ENCODE measurements at places on chromosomes 3 and 15. TPM values are rescaled to one million over a fixed set of nuclear protein-coding genes. Genes with fewer than 3 reads are reported as not detected.
A peak's percentile ranks its signal among the peaks of the same experiment; 100 is the strongest.

The PRR20G gene
- total RNA-seq = not detected

The FBLN2 gene
- 117 TPM for total RNA-seq

The C3orf85 gene
- not detected for total RNA-seq

The SERPINI2 gene
- 0.49 TPM for total RNA-seq

GRCh38 chr3:46878781-46879436 is 1.4 kb downstream of the PTH1R start:
- H3K27ac ChIP-seq = no peak overlapping the region
- no peak for DNase-seq
- no peaks in the 10 kb centered on the region for H3K27me3 ChIP-seq

- H3K4me3 ChIP-seq = no peak overlapping the region
- H3K4me1 ChIP-seq = no peaks in the 10 kb centered on the region
- DNase-seq = no peak
- H3K27ac ChIP-seq = no peak overlapping the region
These were observed 65.6 kb upstream of the CTXND1 start for GRCh38 chr15:80317389-80318182.

- DNase-seq = no peak
- H3K27me3 ChIP-seq = no peaks in the 10 kb centered on the region
- no peaks in the 10 kb centered on the region for H3K36me3 ChIP-seq
- H3K27ac ChIP-seq = no peak overlapping the region
- no peak overlapping the region for H3K4me3 ChIP-seq
These were observed 50.8 kb upstream of the PPARG start for GRCh38 chr3:12237912-12238650.

- no peak overlapping the region for H3K4me3 ChIP-seq
- H3K27me3 ChIP-seq = no peaks in the 10 kb centered on the region
- H3K4me1 ChIP-seq = no peaks in the 10 kb centered on the region
- no peak overlapping the region for H3K27ac ChIP-seq
These were observed 3.9 kb upstream of the TLE3 start for GRCh38 chr15:70101459-70102113.

- H3K27ac ChIP-seq = no peak overlapping the region
- no peak for DNase-seq
- no peak overlapping the region for H3K4me3 ChIP-seq
These were observed 429.7 kb upstream of the RASGRP1 start for GRCh38 chr15:38994310-38994709.

DNA sequence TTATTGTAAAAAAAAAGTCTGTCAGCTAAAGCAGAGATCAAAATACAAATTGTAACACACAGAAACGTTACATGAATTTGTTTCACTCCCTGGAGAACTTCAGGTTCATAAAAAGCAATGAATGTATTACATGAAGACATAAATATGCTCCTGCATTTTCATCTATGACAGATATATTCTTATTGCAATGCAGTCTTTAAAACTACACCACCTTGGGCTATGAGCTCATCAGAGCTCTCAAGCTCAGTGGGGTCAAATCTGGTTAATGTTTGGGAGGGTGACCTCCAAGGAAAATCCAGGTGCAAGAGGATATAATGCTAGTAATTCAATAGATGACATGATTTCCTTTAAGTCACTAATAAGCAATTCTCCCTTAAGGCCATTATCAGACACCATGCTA is 606.8 kb downstream of the EPHA3 start:
- H3K27ac ChIP-seq = no peak overlapping the region
- no peak overlapping the region for H3K4me3 ChIP-seq
- no peak for DNase-seq
- no peaks in the 10 kb centered on the region for H3K27me3 ChIP-seq

DNA sequence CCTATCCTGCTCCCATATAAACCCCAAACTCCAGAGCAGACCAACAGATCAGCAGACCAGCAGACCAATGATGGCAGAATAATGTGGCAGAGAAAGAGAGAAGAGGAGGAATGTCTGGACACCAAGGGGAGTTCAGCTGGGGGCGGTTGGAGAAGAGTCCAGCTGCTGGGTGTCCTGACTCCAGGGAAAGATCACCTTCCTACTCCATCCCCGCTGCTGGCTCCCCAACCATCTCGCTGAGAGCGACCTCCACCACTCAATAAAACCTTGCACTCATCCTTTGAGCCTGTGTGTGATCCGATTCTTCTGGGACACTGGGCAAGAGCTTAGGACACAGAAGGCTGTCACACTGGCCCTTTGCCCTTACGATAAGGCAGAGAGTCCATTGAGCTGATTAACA is 12.8 kb upstream of the PLAAT1 start:
- H3K4me1 ChIP-seq = no peaks in the 10 kb centered on the region
- no peak for DNase-seq
- no peak overlapping the region for H3K27ac ChIP-seq
- H3K36me3 ChIP-seq = no peaks in the 10 kb centered on the region
- no peak overlapping the region for H3K4me3 ChIP-seq

DNA sequence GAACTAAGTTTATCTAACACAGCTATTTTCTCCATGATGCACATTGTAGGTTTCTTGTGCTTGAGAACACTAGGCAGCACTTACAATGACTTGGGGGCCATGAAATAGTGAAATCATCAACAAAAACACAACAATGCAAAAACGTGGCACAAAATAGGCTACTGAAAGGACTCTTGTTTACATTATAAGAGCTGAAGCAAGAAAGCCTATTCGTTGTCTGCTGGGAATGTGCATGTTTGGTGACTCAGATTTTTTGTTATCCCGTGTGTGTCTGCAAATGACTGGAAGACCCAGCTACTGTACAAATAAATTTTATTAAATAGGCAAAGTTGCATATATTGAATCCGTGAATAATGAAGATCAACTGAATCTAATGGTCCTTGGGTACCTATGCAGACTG is 85.0 kb downstream of the TCF12 start:
- no peaks in the 10 kb centered on the region for H3K27me3 ChIP-seq
- no peak overlapping the region for H3K4me3 ChIP-seq
- no peak overlapping the region for H3K27ac ChIP-seq
- H3K36me3 ChIP-seq = no peaks in the 10 kb centered on the region

- H3K4me3 ChIP-seq = no peak overlapping the region
- peak; percentile 75 for DNase-seq
- H3K27me3 ChIP-seq = no peaks in the 10 kb centered on the region
- H3K4me1 ChIP-seq = no peaks in the 10 kb centered on the region
- no peak overlapping the region for H3K27ac ChIP-seq
These were observed 42.2 kb downstream of the SPSB4 start for GRCh38 chr3:141093397-141093796.

GRCh38 chr3:31067004-31067403 is 172.5 kb upstream of the GADL1 start:
- H3K27ac ChIP-seq = no peak overlapping the region
- H3K4me3 ChIP-seq = no peak overlapping the region
- no peaks in the 10 kb centered on the region for H3K36me3 ChIP-seq

DNA sequence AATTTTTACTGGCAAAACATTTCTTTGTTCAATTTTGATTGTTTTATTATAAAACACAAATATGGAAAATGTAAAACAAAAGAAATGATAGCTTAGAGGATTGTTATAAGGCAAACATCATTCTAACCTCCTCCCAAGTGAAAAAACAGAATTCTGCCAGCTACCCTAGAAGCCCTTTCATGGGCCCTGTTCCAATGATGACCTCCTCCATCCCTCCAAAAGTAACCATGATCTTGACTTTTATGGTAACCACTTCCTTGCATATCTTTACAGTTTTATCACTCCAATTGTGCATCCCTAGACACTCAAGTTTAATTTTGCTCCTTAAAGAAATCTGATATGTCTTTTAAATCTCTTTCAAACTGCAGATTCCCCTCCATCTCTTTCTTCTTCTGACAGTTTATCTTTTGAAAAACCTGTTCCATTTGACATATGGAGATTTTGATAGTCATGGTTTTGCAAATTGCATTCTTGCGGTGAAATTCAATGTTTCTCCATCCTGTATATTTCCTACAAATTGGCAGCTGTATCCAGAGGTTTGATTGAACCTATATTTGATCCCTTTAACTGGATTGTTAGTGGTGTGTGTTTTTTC is 27.0 kb upstream of the TNFAIP8L3 start:
- peaks cover 1% of the 10 kb centered on the region for H3K4me1 ChIP-seq
- no peaks in the 10 kb centered on the region for H3K27me3 ChIP-seq
- DNase-seq = no peak
- H3K27ac ChIP-seq = no peak overlapping the region
- no peak overlapping the region for H3K4me3 ChIP-seq

- no peak overlapping the region for H3K27ac ChIP-seq
- H3K4me1 ChIP-seq = no peaks in the 10 kb centered on the region
- no peak for DNase-seq
- no peaks in the 10 kb centered on the region for H3K36me3 ChIP-seq
- H3K27me3 ChIP-seq = no peaks in the 10 kb centered on the region
- no peak overlapping the region for H3K4me3 ChIP-seq
These were observed 29.6 kb upstream of the RAD18 start for GRCh38 chr3:8992854-8993253.

DNA sequence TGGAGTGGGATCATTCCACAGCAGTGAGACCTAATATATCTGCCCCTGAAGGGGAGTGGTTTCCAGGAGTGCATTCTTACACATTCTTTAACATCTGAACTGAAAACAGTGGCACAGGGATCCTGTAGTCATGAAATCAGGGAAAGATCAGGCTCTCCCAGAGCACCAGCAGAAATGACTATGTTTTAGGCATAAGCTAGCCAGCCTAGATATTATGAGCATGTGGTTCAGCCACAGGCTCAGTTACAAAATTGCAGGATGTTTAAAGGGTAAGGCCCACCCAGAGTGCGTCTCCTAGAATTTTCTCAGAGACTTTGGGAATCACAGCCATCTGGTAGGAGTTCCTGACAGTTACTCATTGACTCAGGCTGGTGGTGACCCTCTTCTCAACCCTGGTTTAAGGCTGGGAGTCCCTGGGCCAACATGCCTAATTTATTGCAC is 20.9 kb downstream of the FSTL1 start:
- no peaks in the 10 kb centered on the region for H3K27me3 ChIP-seq
- no peak overlapping the region for H3K4me3 ChIP-seq
- DNase-seq = no peak
- peak overlapping the region; percentile 79 for H3K27ac ChIP-seq
- peaks cover 3% of the 10 kb centered on the region for H3K36me3 ChIP-seq

DNA sequence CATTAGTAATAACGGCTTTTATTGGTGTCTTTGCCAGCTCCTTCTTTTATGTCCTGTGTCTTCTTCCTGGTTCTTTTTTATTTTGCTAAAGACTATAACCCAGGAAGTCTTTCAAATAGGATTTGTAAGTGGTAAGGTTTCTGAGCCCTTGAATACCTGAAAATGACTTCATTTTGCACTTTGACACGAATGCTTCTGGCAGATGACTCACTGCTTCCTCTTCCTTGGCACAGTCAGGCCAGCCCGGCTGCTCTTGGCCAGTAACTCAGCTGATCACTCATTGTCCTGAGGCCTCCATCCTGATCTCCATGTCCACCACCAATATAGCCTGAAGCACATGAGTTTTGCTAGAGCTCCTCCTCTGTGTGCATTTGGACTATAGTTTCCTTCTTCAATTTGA is 48.7 kb upstream of the NR2E3 start:
- no peaks in the 10 kb centered on the region for H3K27me3 ChIP-seq
- no peak overlapping the region for H3K27ac ChIP-seq
- H3K36me3 ChIP-seq = no peaks in the 10 kb centered on the region
- DNase-seq = peak; percentile 70

- no peaks in the 10 kb centered on the region for H3K4me1 ChIP-seq
- H3K36me3 ChIP-seq = no peaks in the 10 kb centered on the region
- peak within 1 kb of the TSS; percentile 44 for H3K27ac ChIP-seq
- no peaks in the 10 kb centered on the region for H3K27me3 ChIP-seq
These were observed at the start of gene ANKRD28 for GRCh38 chr3:15797642-15798303. Gene ANKRD28, minus strand, starts transcription at chr3:15797979. Its CDS starts 1,458 bp downstream, at chr3:15796521.

GRCh38 chr3:62467966-62468722 is 94.8 kb upstream of the FEZF2 start:
- DNase-seq = no peak
- H3K36me3 ChIP-seq = no peaks in the 10 kb centered on the region
- H3K4me1 ChIP-seq = no peaks in the 10 kb centered on the region
- H3K27ac ChIP-seq = no peak overlapping the region
- no peaks in the 10 kb centered on the region for H3K27me3 ChIP-seq

DNA sequence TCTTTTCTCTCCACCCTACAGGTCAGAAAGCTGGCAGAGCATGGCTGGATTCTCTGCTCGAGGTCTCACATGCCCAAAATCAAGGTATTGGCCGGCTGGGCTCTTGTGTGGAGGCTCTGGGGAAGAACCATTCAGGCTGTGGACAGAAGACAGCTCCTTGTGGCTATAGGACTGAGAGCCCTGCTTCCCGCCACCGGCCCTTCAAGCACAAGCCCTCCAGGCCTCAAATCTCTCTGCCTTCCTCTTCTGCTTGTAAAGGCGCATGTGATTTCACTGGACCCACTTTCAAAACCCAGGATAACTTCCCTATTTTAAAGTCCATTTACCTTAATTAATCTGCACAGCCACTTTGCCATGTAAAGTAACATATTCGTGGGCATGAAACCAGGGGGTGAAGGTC is 36.2 kb upstream of the MGLL start:
- H3K27ac ChIP-seq = no peak overlapping the region
- no peaks in the 10 kb centered on the region for H3K36me3 ChIP-seq
- no peak for DNase-seq
- no peak overlapping the region for H3K4me3 ChIP-seq
- H3K4me1 ChIP-seq = no peaks in the 10 kb centered on the region

- H3K27ac ChIP-seq = no peak overlapping the region
- no peak overlapping the region for H3K4me3 ChIP-seq
- H3K27me3 ChIP-seq = no peaks in the 10 kb centered on the region
- H3K36me3 ChIP-seq = no peaks in the 10 kb centered on the region
- no peaks in the 10 kb centered on the region for H3K4me1 ChIP-seq
- no peak for DNase-seq
These were observed 433.6 kb upstream of the DPH6 start for GRCh38 chr15:35979608-35980007.

DNA sequence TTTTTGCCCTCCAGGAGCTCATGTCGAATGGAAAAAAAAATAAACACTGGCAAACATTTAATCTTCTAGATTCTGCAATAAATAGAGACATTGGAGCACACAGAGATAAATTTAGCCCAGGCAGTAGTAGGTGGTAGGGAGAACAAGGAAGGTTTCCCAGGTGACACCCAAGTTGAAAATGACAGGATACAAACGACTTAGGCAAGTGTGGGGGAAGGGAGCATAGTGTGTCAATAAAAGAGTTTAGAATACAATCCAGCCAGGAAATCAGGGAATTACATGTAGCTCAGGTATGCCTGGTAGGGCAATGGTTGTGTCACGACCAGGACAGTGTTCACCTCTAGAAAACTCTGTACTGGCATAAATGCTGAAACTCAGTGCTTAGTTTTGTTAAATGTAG is 364.6 kb upstream of the AGTR1 start:
- H3K27ac ChIP-seq = no peak overlapping the region
- H3K27me3 ChIP-seq = no peaks in the 10 kb centered on the region
- no peaks in the 10 kb centered on the region for H3K4me1 ChIP-seq
- H3K4me3 ChIP-seq = no peak overlapping the region

All from aorta (tissue), 5 donors.